Activated B cell treated with CpG ODN at 0.5 μM for 24 hours (primary cell): ENCODE measurements at places on chromosomes 5 and 9. TPM values are rescaled to one million over a fixed set of nuclear protein-coding genes. Genes with fewer than 3 reads are reported as not detected.

DNA sequence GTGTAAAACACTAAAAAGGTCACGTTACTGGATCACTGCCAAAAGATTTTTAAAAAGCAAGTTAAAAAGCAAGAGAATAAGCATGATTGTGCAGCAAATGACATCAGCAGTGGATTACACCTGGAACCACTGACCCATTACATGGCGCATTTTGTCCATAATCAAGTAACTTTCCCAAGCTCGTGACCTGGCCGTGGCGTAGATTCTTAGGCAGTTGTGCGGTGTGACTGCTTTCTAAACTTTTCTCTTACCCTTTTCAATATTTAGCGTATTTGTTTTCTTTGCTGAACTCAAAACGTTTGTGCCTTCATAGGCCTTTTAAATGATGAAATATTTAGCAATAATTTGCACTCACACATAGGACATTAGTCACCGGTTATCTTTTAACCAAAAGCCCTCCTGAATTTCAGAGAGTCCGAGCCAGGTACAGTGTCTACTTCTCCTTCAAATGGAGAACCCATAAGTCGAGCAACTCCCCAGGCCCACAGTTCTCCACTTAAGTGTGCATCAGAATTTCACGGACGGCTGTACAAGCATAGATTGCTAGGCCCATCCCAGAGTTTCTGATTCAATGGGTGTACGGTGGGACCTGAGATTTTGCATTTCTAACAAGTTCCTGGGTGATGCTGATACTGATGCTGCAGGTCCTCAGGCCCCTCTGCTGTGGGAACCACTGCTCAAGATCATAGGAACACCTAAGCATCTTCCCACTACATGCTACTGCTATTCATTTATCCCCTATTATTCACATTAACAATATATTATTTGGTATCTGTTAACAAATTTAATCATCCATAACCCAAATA is 144.4 kb downstream of the GLIS3 start:
- no peak for DNase-seq

DNA sequence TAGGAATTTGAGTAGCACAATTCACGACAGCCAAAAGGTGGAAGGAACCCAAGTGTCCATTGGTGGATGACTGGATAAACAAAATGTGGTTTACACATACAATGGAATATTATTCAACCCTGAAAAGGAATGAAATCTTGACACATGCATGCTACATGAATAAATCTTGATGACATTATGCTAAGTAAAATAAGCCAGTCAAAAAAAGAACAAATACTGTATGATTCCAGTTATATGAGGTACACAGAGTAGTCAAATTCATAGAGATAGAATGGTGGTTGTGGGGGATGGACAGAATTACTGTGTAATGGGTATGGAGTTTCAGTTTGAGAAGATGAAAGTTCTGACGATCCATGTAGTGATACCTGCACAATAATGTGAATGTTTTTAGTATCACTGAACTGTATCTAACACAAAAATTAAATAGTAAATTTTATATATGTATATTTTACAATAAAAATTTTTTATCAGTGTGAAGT is 117.7 kb upstream of the GNA14 start:
- no peak for DNase-seq

DNA sequence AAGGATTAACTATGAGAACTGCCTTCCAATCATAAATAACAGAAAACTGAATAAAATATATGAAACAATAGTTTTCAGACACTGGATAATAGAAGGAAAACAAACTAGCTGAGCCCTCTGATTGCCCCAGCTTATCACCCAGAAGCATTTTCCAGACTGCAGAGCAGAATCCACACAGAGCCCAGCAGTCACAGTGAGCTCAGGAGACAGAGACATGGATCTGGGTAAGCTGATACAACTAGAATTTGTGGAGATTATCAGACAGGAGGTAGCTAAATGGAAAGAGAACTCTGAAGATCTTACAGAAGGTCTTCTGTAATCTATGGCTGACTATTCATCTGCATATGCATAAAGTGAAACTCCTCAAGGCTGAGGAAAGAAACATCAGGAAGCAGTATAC is 128.8 kb downstream of the NR2F1-AS1 start:
- no peak for DNase-seq

GRCh38 chr5:142532781-142533176 is 153.1 kb downstream of the FGF1 start:
- no peak for DNase-seq

Gene OR1Q1
- total RNA-seq: not detected in 2 replicates

Gene RRAGA
- total RNA-seq: 44.6 and 45.0 TPM in 2 replicates
